ENCODE measurements at places on chromosomes 4 and X.
A peak's percentile ranks its signal among the peaks of the same experiment; 100 is the strongest.

GRCh38 chr4:25111648-25112196 lies 48.5 kb downstream of the SEPSECS start:
- DNase-seq = no peak

GRCh38 chrX:136496186-136496763 lies 1.1 kb upstream of the HTATSF1 start:
- no peak for DNase-seq

- DNase-seq = peak; percentile 37
These were observed 1793.7 kb upstream of the TENM3 start for GRCh38 chr4:180449395-180449956.

GRCh38 chr4:73698217-73698616 lies 42.2 kb upstream of the CXCL8 start:
- DNase-seq = no peak

GRCh38 chr4:87005690-87006425 lies 71.0 kb downstream of the AFF1 start:
- DNase-seq = peak; percentile 63

DNA sequence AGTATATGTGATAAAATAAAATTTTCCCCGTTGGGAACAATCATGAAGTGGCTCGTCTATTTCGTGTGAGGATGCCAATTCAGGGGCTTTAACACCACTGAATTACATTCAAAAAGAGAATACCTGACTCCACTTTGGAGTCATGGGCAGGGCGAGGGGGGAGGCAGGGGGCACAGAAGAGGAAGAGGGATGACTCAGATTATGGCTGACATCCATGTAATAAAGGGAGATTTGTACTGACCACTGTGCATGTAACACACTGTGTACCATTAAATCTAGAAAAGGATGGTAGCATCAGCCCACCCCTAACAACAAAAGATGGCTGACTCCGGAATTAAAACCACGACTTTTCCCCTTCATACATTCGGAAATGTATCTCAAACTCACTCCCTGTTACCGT lies 1.3 kb downstream of the SLC9A7 start:
- DNase-seq = no peak

- no peak for DNase-seq
These were observed 814.8 kb upstream of the PRKX start for GRCh38 chrX:4528247-4528646.

GRCh38 chr4:144649646-144650045 lies 3.7 kb downstream of the HHIP start:
- DNase-seq = no peak

GRCh38 chr4:7241597-7242125 lies 49.3 kb downstream of the SORCS2 start:
- peak; percentile 13 for DNase-seq
